Activated gamma-delta T cell (primary cell): ENCODE measurements at places on chromosomes 5 and 9.

DNA sequence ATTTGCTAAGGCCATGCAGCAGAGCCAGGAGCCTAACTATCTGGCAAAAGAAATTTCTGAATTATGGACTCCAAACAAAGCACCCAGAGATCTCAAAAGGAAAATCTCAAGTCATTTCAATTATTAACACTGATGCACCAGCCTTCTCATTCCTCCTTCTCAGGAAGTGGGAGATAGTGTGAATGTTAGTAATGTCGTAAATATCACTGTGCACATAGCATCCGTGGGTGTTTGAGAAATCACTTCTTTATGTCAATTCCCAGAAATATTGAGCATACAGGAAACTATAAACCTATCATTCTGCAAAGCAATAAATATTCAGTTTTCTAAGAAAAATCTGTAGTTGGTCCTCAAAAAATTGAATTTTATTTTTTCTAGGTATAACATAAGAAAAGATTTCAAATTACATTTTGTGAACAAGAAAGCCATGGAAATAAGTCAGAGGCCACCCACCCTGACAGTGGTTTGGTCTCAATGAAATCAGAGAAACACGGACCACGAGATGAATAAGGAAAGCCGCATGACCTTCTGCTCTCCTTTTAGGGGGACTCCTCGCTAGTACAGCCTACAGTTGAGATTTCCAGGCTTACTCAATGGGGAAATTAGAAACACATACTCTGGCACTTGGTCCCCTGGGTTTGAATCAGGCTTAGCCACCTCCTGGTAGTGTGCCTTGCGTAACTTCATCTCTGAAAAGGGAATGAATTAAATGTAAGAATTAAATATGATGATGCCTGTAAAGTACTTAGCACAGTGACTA is 120.6 kb downstream of the DIRAS2 start:
- DNase-seq = no peak

DNA sequence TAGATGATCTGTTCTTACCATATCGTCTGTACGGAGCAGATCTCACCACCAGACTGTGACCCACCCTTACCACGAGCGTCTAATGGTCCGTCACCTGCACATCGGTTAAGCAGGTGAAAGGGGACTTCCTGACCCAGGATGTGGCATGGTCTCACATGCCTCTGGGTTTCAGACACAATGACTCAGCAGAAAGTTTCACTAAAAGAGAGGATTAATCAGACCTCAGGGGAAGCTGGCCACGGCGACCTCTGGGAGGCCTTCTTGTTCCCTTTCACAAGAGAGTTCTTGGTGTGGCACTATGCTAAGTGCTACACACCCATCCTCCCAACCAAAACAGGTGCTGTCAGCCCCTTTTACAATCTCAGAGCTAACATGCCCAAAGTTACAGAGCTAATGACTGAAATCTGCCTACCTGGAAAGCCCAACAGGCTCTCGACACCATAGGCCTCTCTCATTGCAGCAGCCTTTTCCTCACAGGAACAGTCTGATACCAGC is 41.6 kb downstream of the ADAMTS12 start:
- no peak for DNase-seq

DNA sequence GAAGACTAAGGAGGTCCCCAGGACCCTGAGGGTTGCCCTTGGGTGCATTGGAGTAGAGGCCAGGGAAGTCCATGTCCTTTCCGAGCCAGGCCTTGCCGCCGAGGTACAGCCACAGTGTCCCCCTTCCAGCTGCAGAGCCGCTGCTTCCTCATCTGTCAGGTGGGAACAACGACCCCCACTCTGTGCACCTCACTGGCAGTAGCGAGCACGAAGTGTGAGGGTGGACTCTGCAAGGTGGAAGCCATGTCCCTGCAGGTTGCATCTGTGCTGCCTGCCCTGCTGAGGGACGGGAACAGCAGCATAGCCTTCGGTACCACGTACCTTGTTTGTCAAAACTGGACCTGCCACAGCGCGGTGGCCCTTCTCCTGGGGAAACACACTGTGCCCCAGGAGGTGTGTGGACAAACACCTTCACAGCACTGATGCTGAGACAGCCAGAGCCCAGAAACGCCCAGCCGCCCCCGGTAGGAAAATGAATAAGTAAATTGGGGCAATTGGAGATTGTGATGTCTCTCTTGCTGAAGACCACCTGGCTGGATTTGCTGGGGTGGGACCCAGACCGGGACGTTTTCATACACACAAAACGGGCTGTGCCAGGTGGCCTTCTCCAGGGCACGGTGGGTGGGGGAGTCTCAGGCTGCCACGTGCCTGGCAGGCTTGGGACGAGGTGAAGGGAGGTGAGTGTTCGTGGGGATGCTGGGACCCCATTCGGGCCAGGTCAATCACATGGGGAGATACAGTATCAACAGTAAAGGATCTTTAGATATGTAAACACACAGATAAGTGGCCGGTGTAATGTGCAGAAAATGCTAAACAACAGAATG is 157.3 kb downstream of the RXRA start:
- no peak for DNase-seq

- DNase-seq = no peak
These were observed 776 bp downstream of the APBA1 start for GRCh38 chr9:69671311-69671878.

DNA sequence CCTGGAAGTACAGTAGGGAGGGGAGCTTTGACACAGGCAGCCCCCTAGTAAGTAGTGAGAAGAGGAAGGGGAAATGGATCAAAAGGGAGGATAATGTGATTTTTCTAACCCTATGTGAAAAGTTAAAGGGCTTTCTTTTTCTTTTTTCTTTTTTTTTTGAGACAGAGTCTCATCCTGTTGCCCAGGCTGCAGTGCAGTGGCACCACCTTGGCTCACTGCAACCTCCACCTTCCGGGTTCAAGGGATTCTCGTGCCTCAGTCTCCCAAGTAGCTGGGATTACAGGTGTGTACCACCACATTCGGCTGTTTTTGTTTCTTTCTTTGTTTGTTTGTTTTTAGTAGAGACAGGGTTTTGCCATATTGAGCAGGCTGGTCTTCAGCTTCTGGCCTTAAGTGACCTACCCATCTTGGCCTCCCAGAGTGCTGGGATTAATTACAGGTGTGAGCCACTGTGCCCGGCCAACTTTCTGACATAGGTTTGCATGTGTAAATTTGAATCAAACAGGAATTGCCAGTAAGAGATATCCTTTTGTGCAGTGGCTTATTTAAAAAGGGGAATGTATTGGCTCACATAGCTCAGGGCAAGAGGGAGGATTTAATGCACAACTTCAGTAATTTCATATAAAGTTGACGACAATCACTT is 13.4 kb upstream of the PRDM6 start:
- no peak for DNase-seq

DNA sequence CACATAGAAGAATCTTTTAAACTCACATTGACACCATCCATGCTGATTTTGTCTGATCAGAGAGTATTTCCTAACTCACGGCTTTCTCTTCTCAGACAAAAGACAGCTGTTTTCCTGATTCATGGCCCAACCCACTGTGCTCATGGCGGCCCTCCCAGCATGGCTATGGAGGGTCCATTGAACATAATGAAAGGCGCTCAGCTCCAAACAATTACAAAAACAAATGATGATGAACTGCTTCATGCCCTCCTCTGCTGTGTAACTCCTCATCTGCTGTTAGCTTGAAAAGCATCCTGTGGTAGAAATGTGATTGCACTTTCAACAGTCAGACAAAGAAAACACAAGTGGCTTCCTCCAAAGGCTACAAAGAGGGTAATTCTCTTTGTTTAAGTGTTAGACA is 673.8 kb downstream of the PRELID2 start:
- no peak for DNase-seq

DNA sequence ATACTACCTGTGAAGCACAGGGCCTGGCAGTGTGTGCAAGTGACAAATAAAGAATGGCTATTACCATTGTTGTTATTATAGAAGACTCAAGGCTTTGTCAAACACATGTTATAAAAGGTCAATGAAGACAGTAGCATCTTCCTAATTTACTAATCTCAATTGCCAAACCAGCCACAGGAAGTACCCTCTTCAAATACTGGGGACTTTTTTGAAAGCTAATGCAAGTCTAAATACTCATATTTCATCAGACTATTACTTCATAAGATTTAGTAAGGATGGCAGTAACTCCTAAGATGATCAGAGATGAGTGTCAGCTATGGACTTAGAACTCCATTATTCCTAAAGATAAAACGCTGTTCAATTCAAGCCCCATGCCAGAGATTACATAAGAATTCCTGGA is 43.0 kb downstream of the GNAQ start:
- DNase-seq = no peak

DNA sequence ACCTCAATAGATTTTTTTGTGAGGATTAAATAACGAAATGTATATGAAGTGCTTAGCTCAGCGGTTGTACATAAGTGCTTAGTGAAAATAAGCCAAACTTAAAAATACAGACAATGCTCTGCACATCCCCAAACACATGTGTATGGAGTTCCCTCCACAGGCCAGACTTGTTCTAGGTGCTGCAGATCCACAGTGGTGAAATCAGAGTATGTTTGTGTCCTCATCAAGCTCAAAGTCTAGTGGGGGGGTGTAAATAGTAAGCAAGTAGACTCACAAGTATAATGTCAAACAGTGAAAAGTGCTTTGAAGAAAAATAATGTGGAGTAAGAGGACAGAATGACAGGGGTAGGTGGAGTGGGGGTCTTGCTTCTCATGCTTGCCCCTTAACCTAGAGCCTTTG is 157.4 kb upstream of the SPRY4 start:
- DNase-seq = no peak

DNA sequence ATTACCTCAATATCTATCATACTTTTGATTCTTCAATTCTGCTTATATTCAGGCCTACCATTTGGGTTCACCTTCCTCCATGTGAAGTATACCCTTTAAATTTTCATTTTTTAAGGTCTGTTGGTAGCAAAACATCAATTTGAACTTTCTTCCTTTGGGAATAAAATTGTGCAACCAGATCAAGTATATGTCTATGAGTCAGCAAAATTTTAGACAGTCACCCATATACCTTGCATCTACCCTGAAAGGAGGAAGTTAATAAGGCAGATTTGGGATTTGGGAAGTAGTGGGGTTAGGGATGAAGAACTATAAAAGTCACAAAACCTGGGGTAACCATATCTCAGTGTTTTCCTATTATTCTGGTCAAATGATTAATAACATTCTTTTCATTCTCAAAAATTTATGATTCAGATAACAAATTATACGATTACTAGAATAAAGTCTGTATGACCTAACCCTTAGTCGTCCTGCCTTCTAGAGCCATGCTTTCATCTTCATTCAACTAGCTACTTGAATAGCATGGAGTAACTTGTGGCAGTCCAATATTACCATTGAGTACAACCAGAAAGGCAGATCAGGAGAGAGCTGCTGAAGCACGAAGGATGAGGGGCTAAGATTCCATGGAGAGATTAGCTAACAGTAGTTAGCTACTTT is 2.8 kb upstream of the IL33 start:
- DNase-seq = no peak

DNA sequence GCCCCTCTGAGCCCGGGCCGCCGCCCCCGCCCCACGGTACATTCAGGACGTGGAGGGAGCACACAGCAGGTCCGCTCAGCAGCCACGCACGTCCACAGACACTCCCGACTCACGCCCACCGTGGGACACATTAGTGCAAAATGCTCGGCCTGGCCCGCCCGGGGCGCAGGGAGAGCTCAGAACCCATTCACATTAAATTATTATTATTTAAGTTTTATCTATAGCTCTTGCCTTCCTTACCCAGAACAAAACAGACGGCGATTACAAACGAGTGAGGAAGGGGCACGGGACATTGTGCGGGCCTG is 47.5 kb upstream of the UBAC1 start:
- no peak for DNase-seq

GRCh38 chr9:126755317-126755875 is 49.4 kb upstream of the ZBTB43 start:
- no peak for DNase-seq

DNA sequence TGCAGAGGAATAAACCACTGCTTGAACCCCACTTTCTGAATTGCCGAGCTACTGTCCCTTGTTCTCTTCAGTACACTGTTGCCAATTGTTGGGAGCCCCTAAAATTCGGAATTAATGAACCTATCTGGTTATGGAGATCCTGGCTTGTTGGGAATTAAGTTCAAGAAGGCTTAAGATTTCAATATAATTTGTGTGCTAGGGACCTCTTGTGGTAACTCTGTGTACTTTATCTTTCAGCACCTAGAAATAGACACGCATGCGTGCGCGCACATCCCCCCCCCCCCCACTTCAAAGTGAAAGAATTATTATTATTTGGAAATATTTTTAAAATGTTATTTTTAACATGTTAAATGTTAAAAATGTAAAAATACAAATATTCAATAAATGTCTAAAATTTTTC is 53.3 kb upstream of the FAM169A start:
- DNase-seq = no peak
